ENCODE measurements at places on chromosomes 11 and 22.

- DNase-seq, result no peak
Observed at GRCh38 chr11:70068345-70068744, 9.8 kb upstream of the ANO1 start.

DNA sequence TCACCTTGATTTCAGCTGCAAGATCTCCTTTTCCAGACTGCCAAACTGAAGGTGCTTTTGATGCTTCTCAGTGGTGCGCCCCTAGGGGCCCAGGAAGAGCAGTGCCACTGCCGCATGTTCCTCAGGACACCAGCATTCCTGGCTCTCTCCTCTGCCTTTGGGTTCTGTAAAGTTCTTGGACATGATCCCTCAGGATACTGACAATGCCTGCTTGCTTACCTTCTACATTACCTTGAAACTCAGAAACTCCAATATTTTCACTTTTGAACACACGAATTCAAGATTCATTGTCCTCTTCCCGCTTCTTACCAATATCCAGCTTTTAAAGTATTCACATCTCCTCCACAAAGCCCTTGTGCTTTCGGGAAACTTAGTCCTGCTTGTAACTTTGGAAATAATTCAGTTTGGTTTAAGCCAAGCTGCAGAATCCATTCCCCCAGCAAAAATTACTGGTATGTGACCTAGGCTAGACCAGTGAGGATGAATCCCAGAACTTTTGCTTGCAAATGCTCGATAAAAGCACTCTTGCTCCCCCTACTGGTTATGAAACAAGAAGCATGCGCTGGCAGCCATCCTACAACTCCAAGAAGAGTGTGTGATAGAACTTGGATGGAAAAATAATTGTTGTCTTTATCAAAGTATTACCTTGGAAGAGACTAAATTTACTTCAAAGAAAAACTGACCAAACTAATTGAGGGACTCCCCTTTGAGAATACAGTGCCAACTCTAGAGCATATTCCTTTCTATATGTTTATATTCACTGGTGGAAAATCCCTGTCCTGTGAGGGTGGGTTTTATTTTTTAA is 16.5 kb upstream of the OR5B21 start:
- peak; percentile 76 for DNase-seq

DNA sequence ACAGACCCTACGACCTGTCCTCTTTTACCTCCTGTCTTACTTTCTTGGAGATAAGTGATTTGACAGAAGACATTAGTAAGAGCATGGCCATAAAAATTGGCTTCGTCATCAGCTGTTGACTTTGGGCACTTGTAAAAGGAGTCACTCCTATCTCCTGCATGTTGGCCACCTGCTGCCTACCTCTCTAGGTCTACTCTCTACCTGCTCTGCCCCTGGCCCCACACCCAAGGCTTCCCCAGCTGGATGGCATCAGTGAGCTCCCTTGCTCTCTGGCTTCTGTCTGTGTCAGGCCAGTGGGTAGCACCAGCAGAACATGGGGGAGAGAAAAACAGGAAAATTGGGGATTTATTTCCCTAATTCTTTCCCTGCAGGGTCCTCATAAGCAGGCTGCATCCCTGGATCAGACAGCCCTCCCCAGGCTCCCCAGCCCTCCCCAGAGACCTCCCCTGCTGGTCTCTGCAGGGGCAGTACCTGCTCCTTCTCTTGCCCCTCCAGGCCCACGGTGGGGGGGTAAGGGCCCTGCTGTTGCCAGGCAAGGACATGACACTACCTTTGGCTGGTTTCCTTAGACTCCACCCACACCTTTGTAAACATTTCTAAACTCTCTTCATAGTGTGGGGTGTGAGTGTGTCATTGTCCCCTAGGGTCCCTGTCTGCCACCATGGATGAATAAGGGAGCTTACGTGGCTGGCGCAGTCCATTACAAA is 157.0 kb upstream of the NECTIN1 start:
- DNase-seq, result peak; percentile 55

- DNase-seq, result no peak
Observed at GRCh38 chr11:64064374-64065140, 28.8 kb downstream of the FLRT1 start.

DNA sequence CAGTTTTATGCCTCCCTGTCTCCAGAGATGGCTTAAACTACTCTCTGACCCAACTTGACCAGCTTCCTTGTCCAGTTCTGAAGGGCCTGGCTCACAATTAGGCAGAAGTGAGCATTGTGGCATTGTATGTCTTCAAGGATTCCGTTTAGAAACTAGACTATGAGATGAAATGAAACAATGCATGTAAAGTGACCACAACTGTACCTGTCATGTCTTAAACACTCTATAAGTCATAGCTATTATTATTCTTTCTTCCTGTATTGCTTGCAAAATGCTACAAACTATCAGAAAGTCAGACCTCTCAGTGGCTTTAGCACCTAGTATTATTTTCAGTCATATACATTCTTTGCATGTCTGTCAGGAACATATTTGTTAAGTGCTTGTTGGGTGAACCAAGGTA is 127.9 kb upstream of the MTMR2 start:
- no peak for DNase-seq

DNA sequence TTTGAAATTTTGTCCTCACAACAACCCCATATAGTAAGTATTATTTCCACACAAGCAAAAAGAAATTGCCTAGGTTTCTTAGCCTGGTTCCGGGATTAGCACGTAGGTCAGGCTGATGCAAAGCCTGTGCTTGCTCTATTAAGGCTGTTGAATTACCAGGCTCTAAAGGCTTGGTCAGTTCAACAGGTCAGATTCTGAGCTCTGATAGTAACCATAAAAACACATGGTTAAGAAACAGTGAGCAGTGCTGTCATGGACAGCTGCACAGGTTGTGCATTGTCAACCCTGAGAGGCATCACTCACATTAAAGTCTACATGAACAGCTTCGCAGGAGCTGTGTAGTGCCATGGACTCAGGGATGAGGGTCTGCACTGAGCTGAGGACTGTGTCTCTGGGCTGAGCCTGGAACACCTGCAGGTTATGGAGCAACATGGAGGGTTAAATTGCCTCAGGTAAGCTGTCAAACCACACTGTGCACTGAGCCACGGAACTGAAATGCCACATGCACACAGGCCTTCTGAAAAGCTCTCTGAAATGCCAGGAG is 98.0 kb downstream of the PIWIL4 start:
- DNase-seq, result no peak

DNA sequence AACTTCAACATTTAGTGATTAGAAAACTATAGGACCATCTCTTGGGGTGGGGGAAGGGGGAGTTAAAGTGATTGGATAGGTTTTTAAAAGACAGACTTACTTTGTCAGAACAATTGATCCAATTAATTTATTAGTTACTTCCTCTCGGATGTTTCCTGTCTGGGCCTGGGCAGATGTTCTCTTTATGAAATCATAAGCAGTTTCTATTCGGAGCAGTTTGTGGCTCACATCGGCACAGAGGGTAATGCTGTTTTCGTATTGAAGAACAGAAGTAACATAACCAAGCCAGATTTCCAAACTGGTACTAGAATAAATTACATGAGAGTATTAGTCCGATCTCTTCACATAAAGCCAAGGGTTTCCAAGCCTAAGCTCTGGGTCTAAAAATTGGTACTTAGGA is 20.6 kb downstream of the PIWIL3 start:
- DNase-seq, result no peak

DNA sequence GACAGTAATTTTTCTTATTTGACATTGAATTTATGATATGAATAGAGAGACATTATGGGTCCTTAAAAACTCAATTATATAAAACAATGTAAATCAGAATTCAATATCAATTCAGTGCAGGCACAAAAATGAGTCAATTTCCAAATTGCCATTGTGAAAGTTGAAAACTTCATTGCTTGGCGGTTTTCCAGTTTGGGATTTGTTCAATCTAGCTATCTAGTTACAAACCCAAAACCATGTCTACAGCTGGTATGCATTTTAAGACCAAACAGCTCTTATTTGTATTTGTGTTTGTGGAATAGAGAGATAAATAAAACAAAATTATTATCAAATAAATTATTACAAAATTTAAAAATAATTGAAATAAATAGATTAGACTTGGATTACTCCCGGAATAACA is 1206.6 kb upstream of the RAG2 start:
- DNase-seq, result no peak

DNA sequence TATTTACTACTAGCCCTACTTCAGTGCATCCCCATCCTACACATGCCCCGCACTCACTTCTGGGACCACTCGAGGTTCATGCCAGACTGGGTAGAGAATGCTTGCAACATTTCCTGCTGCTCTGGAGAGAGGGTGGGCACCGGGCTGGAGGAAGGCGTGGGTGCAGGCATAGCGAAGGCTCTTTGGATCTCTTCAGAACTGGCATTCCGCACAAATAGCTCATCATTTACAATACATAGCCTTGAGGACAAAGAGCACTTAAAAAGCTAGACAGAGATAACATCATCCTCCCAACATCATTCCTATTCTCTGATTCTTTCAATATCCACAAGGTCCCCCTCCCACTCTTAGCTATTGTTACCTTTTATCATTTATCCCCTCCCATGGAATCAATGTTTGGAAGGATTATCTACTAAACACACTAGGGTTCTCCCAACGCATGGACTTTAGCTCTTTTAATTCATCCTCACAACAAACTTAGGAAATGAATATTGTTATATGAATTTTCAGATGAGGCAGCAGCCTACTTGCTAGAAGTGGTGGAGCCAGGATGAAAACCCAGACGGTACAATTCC is 2.5 kb upstream of the TMEM223 start:
- no peak for DNase-seq

- DNase-seq, result no peak
Observed at GRCh38 chr22:19218541-19219233, 40.2 kb upstream of the SLC25A1 start.

DNA sequence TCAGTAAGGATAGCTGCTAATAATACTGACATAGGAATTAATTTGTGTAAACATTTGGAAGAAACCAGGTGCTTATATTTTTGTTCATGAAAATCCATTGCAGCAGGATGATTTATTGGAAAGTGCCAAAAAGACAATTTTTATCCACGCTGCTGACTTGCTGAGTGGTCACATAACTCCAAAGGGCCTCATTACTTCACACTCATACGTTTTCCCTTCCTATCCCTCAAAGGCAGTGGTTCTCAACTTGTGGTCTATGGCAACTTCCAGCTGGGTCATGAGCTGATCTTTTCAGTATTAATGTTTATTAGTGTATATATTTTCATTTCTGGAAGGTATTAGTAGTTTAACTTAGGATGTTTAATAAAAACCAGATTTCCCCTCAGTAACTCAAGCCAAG is 178.1 kb downstream of the UVRAG start:
- no peak for DNase-seq

DNA sequence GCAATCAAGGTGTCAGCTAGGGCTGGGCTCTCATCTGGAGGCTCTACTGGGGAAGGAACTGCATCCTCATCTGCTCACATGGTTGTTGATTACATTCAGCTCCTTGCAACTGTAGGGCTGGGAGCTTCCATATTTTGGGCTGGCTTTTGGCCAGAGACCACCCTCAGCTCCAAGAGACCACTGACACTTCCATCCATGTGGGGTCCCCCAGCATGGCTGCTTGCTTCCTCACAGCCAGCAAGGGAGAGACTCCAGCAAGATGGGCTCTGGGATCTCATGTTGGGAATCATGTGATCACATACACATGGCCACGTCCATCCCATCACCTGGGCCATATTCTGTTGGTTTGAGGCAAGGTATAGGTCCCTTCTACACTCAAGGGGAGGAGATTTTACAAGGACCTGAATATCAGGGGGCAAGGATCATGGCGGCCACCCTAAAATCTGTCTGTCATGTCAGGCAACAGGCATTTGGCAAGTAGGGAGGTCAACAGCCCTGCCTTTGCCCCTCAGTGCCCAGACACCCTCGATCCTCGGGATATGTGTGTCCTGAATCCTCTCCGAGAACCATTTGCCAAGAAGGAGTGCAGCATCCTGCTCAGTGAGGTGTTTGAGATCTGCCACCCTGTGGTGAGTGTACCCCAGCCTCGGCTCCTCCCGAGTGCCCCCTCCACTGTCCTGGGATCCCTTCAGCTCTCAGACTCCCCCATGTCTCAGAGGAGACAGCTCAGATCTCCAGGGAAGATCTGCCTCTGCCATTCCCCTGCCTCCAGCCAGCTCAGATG is 48.7 kb downstream of the OTOG start:
- peak; percentile 46 for DNase-seq

DNA sequence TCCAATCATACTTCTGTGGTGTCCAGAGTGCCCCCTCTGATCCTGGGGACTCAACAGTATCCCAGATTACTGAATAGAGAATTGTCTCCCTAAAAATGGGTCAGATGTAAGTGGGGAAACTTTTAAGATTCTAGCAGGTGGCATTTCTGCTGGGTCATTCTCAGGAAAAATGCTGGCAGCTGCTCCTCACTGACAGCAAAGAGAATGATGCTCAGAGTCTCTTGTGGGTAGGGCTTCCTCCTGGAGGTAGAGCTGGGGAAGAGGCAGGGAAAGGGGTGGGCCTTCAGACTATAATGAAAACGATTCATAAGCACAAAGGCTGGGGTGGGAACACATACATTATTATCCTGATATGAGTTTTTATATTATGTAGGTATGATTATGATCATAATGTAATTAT is 647.2 kb downstream of the NELL1 start:
- DNase-seq, result no peak

DNA sequence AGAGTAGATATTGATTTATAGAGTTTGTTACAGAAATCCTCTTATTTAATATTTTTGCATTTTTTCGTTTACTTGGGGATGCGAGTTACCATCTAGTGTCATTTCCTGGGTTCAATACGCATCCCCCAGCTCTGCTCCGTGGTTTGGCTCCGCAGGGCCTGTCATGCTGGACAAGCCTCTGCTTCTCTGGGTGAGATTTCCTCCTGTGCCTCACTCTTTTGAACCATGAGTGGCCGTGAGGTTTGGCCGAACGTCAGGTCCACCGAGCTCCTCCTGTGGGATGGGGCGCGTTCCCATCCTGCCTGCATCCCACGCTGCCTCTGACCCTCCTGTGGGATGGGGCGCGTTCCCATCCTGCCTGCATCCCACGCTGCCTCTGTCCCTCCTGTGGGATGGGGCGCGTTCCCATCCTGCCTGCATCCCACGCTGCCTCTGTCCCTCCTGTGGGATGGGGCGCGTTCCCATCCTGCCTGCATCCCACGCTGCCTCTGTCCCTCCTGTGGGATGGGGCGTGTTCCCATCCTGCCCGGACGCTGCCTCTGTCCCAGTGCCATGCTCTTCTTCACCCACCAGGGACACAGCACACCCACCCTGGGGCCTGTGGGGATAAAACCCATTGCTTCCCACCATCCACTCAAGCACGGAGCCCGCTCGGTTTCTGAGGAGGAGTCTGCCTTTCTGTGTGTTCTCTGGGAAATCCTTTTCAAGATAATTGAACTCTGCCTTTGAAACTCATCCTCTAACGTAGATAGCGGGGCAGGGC is 506.8 kb downstream of the BRD1 start:
- DNase-seq, result peak; percentile 44

GRCh38 chr22:42262964-42263363 is 7.5 kb downstream of the TCF20 start:
- DNase-seq, result no peak

Measured in activated effector memory CD4-positive, alpha-beta T cell treated with anti-CD3 and anti-CD28 coated beads, Interleukin-2, amount 50 U/mL, for 16 hours (primary cell).